Effector CD8-positive, alpha-beta T cell (primary cell): ENCODE measurements at places on chromosomes 6 and 20.

DNA sequence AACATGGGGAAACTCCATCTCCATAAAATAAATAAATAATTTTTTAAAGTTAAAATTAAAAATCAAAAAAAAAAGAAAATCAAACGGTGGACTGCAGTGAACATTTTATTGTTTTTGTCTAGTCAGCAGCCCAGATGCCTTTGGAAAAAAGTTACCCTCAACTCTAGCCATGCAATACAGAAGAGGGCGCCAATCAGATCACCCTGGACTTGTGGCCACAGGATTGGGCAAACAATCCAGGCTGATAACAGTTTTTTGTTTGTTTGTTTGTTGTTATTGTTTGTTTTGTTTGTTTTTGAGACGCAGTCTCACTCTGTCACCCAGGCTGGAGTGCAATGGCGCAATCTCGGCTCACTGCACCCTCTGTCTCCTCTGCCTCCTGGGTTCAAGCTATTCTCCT is 30.5 kb upstream of the NELFCD start:
- DNase-seq, result no peak

DNA sequence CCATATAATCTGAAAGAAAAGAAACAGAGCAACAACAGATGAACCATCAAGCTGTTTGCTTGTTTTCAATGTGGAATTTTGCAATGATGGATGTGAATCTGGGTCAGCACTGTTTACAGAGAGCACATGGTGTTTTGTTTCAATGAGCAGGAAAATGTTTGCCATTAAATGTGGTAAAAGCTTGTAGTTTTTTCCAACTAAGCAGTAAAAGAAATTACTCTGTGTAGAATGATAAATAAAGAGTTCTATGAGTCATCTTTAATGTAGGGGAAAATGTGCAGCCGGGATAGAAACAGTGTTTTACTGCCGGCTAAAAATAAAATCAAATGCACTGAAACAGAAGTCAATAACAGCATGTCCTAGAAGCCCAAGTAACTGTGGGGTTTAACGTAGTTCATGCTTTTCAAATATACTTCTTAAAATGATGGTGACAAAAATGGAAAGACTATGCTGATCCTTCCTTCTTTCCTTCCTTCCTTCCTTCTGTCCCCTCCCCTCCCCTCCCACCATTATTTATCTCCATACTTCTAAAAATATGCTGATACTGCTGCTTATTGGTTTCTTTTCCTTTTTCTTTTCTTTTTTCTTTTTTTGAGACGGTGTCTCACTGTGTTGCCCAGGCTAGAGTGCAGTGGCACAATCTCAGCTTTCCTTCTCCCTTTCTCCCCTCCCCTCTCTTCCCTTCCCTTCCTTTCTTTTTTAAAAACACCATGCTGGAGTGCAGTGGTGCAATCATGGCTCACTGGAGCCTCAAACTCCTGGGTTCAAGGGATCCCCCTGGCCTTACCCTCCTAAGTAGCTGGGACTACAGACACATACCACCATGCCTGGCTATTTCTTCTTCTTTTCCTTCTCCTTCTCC is 6.3 kb upstream of the NAA20 start:
- no peak for DNase-seq

- DNase-seq, result no peak
These were observed 1.4 kb downstream of the AKIRIN2 start for GRCh38 chr6:87700397-87701343.

GRCh38 chr20:52963131-52963530 is 9.0 kb upstream of the TSHZ2 start:
- no peak for DNase-seq

DNA sequence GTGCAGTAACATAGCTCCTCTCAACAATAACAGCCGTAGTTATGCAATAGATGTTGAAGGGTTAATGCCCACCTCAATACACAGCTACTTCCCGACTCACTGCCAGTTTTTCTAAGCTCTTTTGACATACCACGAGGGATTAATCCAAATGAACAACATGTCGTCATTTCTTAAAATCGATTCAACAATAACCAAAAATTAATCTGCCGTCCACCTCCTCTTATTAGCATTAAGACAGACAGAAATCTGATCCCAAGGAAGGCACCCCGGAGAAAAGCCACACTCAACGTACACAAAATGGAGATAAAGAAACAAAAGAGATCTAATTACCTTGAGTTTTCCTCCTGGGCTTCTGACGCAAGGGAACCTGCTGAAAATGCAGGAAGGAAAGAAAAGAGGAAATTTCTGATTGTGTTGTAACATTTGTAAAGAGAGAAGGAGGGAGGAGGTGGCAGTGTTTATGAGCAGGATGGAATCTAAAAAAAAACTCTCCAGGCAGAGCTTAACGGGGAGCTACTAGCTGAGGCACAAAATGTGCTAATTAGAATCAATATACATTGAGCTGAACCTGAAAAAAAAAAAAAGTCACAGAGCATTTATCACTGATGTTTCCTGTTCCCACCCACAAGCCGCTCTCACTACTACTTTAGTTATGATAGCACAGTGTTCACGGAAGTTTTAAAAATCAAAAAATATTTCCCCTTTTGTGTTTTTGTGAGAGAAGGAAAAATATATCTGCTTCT is 109.3 kb downstream of the IPCEF1 start:
- DNase-seq, result no peak

- DNase-seq, result no peak
These were observed 9.2 kb upstream of the OSER1 start for GRCh38 chr20:44219791-44220190.

GRCh38 chr20:61699495-61700374 is 365.9 kb downstream of the TAF4 start:
- no peak for DNase-seq

GRCh38 chr6:156852147-156852857 is 75.1 kb downstream of the ARID1B start:
- no peak for DNase-seq

- no peak for DNase-seq
These were observed 61.2 kb downstream of the RSPH3 start for GRCh38 chr6:158938811-158939254.

DNA sequence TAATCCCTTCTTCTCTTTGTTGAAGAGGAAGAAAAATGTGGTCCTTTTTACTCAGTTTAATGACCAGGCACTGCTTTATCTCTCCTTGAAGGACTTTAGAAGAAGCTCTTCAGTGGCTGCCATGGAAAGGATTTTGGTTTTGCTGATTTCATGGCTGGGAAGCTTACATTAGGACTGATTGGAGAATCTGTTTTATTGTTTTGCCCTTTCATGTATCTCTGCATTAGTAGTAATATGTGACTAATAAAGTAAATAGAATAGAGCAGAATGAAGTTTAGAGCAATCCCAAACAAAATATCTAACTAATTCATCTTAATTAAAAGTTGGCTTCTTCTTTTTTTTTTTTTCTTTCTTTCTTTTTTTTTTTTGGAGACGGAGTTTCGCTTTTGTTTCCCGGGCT is 502.9 kb downstream of the HAO1 start:
- no peak for DNase-seq

DNA sequence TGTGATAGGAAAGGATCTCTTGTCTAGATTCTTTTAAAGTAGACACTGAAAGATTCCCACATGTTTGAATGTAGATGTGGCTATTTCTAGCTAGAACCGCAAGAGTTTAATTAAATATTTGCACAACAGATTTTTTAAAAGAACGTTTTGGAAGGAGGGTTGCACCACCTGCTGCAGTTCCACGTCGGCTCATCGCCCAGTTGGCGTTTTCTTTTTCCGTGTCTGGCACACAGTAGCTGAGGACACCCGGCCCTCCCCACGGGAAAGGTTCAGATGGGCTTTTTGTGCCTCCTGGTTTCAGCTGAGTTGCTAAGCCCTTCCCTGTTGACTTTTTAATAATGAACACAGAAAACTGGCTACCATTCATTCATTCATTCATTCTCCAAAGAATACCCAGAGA is 41.8 kb upstream of the DOK5 start:
- no peak for DNase-seq

DNA sequence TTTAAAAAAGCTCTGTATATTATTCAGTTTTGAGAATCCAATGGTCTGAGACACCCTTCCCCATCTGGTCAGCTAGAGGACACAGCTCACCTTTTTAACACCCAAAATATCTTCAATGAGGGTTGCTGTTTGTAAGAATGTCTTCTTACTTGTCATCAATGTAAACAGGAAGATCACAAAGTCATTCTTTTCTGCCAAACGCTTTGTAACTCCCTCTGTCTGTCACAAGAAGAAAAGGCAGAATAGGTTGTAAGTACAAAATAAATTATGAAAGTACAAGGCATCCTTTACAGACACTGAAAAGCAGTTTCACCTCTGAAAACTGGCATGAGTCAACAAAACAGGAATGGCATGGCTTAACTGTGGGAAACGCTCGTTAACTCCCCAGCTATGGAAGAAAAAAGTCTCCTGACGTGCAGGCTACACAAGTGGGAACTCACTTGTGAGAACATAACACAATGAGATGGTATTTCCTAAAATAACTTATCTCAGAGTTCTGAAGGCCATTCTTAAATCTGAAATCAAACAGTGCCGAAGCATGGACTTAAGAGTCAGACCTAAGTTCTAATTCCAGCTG is 42.7 kb downstream of the TRPC4AP start:
- DNase-seq, result no peak

GRCh38 chr6:126232671-126233070 is 107.2 kb upstream of the CENPW start:
- DNase-seq, result no peak

GRCh38 chr6:29762781-29763214 is 39.6 kb downstream of the HLA-F start:
- no peak for DNase-seq

DNA sequence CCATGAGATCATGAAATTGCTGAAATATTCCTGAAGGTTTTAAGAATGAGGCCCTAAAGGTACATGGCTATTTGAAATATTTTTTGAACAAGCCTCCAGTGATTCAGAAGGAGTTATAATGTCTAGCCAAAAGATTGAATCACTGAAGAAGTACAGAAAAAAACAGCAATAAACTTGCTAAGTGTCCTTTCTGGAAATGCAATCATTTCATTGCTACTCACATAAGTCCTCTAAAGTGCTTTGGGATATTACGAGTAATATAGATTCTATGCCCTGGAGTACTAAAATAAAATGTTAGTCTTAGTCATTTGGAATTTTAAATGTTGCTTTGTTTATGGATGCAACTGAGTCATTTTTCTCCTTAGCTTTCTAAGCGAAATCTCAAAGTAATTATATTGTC is 32.7 kb downstream of the CENPW start:
- no peak for DNase-seq

GRCh38 chr20:62818592-62819493 is 2.0 kb downstream of the COL9A3 start:
- DNase-seq, result no peak

GRCh38 chr20:13109658-13110057 is 100.9 kb downstream of the SPTLC3 start:
- DNase-seq, result no peak

GRCh38 chr6:68108233-68108835 is 526.7 kb upstream of the ADGRB3 start:
- DNase-seq, result no peak

DNA sequence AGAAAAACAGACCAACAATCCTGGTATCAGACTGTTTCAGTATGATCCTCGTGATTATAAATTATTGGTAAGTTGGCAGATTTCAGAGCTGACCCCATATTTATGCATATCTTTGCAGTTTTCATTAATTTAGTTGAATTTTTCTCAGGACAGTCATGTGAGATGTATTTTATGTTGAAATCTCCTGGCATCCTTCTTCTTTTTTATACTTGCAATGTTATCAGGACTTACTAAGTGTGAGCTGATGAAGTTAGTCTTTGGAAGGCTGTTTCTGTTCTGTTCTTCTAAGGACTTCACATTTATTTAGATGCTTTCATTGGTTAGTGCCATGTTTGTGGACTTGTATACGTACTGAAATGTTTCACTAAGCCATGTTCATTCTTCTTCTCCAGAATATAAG is 17.2 kb downstream of the SMPDL3A start:
- no peak for DNase-seq
